Heart right ventricle (tissue), 16 donors: ENCODE measurements at places on chromosomes 7 and 10. TPM values are rescaled to one million over a fixed set of nuclear protein-coding genes. Genes with fewer than 3 reads are reported as not detected.

The NUTM2A gene
- total RNA-seq = 1.1 TPM

The ZNF438 gene
- total RNA-seq = 12.6 TPM

The CLIP2 gene
- total RNA-seq = 6.6 TPM

The VGF gene
- not detected for total RNA-seq

The PILRA gene
- total RNA-seq = 1.9 TPM

The SPAG6 gene
- not detected for total RNA-seq

The OR2A12 gene
- total RNA-seq = not detected

The MRC1 gene
- total RNA-seq = 10.8 TPM

The HNRNPF gene
- total RNA-seq = 63.8 TPM
